ENCODE measurements at places on chromosomes 1 and 21. TPM values are rescaled to one million over a fixed set of nuclear protein-coding genes. Genes with fewer than 3 reads are reported as not detected.

Gene C1QC
- total RNA-seq = not detected

Gene CFAP107
- total RNA-seq = not detected

Gene RBM34
- total RNA-seq = 121 TPM

Gene KIF14
- total RNA-seq = 12.4 TPM

Gene CD101
- total RNA-seq = not detected

Gene MECR
- 46.7 TPM for total RNA-seq

Measured in activated CD8-positive, alpha-beta memory T cell treated with anti-CD3 and anti-CD28 coated beads for 36 hours (primary cell).